NCI-H1436 treated with DMSO at 0.1 percent for 48 hours (cell line): ENCODE measurements at places on chromosomes 11 and 22.

DNA sequence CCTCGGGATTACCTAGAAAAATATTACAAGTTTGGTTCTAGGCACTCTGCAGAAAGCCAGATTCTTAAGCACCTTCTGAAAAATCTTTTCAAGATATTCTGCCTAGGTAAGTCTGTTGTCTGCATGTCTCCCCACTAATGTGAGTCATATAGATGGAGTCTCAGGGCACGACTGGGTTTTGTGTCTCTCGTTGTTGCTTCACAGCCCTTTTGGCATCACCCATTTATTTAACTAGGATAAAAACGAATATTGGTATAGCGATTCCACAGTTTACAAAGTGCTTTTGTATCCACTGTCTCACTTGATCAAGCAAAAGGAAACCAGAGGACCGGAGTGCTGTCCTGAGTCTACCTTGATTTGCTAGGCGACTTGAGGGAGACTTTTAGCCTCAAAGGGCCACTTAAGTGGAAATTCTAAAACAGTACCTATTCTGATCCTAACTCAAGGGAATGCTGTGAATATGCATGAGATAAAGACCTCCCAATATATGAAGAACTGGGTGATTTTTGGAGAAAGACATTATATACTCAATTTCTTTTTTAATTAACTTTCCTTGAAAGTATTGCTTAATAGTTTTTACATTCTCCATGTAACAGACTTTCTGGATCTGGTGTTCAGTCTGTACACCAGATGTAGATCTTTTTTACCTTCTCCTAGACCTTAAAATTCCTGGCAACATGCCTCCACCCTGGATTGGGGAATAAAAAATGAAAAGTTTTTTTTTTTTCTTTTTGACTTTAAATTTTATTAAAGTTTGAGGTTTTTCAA lies 590 bp downstream of the NNMT start:
- DNase-seq, result no peak

DNA sequence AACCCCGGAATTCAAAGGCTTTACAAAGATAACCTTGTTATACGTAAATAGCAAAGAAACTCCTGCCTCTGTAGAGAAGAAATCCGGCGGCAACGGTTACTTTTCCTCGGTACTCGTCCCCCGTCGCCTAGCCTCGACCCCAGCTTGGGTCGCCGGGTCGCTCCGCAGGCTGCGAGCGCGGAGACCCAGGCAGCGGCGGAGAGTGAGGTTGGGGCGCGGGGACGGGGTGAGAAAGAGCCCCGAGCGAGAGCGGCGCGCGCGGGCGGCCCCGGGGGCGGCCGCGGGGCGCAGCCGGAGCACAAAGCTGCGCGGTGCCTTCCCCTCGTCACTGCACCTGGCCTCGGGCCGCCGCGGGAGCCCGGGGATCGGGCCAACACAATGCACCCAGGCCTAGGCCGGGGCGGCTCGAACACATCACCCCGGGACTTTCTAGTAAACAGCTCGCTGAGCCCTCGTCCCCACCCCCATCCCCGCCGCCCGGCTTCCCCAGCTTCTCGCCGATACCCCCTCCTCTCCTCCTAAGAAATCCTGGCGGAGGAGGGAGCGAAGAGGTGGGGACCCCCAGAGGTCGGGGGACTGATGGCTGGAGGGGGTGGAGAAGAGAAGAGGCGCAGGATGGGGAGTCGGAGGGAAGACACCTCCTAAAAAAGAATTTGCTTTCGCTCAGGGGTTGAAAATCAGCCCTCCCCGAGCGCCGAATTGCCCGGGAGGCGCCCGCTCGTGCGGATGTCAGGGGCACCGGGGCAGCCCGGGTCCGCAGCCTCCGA lies 845 bp downstream of the MPPED2 start:
- DNase-seq, result no peak

- DNase-seq, result no peak
Measured at GRCh38 chr11:50098186-50098725, 65.6 kb downstream of the OR4C45 start.

- no peak for DNase-seq
Measured at GRCh38 chr11:12164061-12165014, 53.9 kb downstream of the MICAL2 start.

GRCh38 chr11:133305208-133305956 lies 226.9 kb downstream of the OPCML start:
- DNase-seq, result no peak

GRCh38 chr11:12694183-12694531 lies 19.9 kb downstream of the TEAD1 start:
- no peak for DNase-seq

DNA sequence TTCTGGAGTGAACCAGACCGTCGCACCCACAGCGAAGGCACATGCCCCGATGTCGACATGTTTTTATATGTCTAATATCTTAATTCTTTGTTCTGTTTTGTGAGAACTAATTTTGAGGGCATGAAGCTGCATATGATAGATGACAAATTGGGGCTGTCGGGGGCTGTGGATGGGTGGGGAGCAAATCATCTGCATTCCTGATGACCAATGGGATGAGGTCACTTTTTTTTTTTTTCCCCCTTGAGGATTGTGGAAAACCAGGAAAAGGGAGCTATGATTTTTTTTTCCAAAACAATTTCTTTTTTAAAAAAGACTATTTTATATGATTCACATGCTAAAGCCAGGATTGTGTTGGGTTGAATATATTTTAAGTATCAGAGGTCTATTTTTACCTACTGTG lies 49.2 kb upstream of the OR4B1 start:
- DNase-seq, result no peak

DNA sequence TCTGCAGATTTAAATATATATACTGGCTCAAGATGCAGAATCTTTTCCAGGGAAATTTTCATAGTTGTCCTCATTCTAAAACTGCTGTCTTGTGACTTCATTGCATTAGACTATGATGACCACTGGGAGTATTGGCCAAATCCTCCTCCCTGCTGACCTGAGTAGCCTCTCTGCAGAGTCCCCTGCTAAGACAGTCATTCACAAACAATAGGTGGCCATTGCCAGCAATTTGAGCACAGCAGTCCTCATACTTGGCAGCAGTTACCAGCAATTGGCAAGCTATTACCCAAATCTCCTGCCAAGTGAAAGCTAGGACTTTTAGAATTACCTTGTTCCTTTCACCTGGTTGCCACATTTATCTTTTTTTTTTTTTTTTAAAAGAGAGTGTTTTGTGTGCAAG lies 325.8 kb downstream of the FAT3 start:
- DNase-seq, result no peak

DNA sequence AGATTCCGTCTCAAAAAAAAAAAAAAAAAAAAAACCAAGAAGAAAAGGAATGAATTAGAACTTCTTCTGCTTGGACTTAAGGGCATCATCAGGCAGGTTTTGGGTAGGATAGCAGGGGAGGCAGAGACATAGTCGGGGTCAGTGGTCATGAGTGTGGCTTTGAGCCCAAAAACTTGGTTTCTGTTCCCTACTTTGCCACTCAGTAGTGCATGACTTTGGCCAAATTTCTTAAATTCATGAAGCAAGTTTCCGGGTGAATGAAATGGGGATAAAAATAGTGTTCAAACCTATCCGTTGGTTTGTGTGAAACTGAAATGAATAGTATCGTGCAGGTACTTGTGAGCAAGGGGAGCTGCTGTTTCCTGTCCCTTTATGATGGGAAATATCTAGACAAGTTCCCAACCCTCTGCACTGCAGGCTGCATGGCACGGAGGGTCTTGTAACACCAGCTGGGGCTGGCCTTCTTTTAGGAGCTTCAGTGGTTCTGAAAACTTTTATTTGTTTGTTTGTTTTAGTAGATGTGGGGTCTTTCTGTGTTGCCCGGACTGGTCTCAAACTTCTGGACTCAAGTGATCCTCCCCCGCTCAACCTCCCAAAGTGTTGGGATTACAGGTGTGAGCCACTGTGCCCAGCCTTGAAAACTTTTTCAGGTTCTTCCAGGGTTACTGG lies 18.4 kb downstream of the NEAT1 start:
- DNase-seq, result no peak

- no peak for DNase-seq
Measured at GRCh38 chr22:18997925-18998315, 61.8 kb upstream of the PRODH start.

DNA sequence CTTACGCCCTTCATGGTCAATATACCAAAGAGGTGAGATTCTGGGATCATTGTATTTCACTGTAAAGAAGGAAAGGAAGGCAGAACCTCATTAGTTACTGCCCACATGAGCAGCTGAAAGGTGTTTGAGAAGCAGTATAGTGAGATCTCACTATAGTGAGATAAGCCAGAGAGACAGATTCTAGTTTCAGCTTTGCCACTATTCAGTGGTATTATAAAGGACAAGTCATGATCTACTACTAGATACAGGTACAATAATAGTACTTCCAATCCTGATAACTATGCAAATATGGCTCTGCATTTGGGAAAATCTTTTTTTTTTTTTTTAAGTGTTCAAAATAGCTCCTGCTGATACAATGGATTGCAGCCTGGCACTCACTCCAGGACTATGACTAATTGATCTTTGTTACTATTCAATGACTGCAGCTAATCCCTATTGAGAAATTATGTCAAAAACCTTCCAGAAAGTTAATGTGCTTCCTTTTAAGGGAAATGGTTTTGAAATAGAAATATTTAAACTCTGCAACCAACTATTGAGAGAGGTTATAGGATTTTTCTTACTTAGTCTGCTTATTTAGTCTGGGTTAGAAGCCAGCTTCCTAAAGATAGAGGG lies 8.3 kb upstream of the DLAT start:
- DNase-seq, result no peak

DNA sequence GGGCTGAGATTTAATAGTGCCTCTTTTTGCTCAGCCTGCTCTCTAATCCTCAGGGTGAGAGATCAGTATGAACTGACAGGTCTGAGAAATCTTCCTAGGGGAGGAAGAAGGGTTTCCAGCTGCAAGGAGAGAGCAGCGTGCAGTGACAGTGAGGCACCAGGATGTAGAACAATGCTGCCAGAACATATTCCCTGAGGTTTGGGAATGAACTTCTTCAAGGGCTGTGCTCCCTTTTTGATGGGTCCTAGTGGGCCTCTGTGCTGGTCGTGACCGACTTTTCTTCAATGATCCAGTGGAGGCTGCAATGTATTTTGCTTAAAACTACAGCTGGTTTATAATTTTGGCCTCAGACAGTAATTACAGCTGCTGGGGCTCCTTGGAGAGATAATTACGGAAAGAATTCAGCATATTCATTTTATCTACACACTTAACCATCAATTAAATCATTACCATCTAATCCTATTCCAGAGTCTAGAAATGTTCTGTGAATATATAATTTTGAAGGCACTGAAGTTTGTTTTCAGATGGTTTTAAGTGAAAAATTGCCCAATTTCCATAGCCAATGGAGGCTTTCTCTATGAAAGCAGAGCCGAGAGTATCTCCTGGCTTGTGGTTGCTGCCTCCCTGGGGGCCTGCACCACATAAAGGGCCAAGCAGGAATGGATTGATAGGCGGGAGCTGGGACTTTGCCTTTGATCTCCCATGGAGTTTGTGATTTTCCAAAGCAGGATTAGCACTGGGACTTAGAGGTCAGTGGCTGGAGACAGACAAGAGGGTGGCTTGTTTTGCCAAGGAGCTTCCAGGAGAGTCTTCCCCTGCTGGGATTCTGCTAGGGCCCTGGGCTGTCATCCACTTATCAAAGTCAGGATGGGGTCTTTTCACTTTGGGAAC lies 41.0 kb upstream of the OLFML1 start:
- DNase-seq, result no peak

DNA sequence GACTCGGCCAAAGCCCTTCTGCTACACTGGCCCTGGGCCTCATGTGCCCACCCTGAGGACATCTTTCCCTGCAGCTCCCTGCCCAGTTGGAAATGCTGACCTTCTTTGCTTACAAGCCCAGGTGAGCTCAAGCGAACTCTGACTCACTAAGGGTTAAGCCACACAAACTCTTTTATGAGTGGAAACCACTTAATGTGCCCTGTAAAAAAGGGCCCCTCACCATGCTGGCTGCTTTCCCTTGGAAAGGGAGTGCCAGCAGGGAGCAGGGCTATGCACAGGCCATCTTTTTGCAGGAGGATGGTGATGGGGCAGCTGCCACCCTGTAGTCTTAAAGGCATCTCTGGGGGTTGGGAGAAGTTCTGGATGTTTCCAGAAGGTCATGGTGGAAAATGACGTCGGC lies 18.7 kb downstream of the EHF start:
- DNase-seq, result no peak

- no peak for DNase-seq
Measured at GRCh38 chr22:30665266-30665665, 2.4 kb downstream of the DUSP18 start.

DNA sequence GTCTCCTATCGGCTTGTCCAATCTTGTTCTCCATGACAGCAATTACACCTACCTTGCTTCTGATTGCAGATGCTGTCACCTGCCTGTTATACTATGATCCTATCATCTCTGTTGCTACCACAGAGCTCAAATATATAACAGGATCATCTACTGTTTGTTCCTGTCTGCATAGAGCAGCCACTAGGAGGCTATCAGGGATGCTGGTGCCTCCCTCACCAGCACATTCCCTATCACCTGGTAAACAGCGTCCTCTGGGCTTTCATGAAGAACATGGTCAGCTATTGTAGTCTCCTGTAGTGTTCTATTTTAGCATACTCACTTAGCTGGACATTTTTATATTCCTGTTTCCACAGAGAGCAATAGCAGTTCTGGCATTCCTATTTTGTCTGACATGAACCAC lies 87.8 kb upstream of the FAT3 start:
- DNase-seq, result no peak

- no peak for DNase-seq
Measured at GRCh38 chr11:41786087-41786486, 326.6 kb upstream of the LRRC4C start.

GRCh38 chr11:614623-615503 lies 887 bp downstream of the IRF7 start:
- DNase-seq, result no peak

GRCh38 chr11:128297091-128297651 lies 290.2 kb downstream of the ETS1 start:
- no peak for DNase-seq

GRCh38 chr11:59900366-59901126 lies 22.0 kb downstream of the OOSP3 start:
- DNase-seq, result no peak

DNA sequence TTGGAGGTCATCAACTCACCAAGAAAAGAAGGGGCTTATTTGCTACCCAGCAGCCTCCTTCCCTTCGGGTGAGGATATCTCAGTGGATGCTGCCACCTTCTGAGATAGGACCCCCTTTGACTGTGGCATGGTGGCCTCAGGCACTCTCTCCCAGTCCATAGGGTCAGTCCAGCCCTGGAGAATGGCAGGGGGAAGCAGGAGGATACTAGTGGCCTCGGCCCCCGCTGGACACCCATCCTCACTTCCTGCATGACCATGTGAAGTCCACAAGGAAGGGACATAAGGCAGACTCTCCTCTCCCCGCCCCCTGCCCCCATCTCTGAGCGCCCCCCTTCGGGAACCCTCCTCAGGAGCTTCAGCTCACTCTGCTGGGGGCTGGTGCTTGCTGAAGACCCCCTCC lies 24.4 kb downstream of the TPBGL start:
- no peak for DNase-seq
